ENCODE measurements at places on chromosomes 2 and 18.

GRCh38 chr2:8540552-8541055 is 141.3 kb upstream of the ID2 start:
- H3K4me3 ChIP-seq = no peak overlapping the region
- no peak for DNase-seq
- peaks cover 26% of the 10 kb centered on the region for H3K4me1 ChIP-seq
- H3K27ac ChIP-seq = peak overlapping the region; percentile 79
- H3K27me3 ChIP-seq = no peaks in the 10 kb centered on the region

DNA sequence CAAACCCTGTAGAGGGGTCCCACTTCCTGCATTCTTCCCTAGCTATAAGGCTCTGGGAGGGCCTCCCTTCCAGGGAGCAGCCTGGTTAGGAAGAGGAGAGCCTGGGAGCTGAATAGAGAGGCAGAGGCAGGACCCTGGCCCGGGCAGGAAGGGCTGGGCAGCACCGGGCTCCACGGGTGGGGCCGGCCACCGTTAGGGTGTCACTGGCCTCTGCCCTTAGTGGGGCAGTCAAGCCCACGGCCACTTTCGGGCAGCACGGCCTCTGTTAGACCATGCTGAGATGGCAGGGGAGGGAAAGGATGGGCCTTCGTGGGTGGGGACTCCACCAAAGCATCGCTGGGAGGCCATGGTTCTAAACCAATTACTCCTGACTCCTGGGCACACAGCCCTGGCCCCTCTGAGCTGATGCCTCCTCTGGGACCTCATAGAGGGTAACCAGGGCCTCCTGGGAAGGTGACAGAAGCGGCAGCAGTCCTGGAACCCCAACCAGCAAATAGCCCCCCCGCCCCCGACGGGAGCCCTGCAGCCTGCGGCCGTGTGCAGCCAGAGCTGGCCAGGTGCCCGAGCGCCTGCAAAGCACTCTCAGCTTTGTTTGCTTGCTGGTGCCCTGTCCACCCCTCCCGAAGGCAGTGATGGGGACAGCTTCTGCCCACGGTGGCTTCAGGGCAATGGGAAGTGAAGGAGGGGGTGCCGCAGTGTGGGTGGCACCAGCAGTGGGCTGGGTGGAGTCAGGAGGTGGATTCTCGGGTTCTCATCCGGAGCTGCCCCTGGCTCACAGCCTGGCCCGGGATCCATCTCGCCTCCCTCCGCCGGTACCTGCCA is 16.3 kb upstream of the HPCAL1 start:
- DNase-seq = peak; percentile 47
- no peaks in the 10 kb centered on the region for H3K27me3 ChIP-seq
- peaks cover 7% of the 10 kb centered on the region for H3K4me1 ChIP-seq

- no peaks in the 10 kb centered on the region for H3K4me1 ChIP-seq
- H3K36me3 ChIP-seq = no peaks in the 10 kb centered on the region
- DNase-seq = no peak
- no peak overlapping the region for H3K4me3 ChIP-seq
These were observed 72.0 kb downstream of the POLE4 start for GRCh38 chr2:75030218-75031009.

- no peak for DNase-seq
- no peaks in the 10 kb centered on the region for H3K27me3 ChIP-seq
- H3K4me1 ChIP-seq = peaks cover 3% of the 10 kb centered on the region
- H3K36me3 ChIP-seq = no peaks in the 10 kb centered on the region
- no peak overlapping the region for H3K4me3 ChIP-seq
These were observed 104.9 kb upstream of the APCDD1 start for GRCh38 chr18:10349561-10349960.

GRCh38 chr2:6358985-6359384 is 506.7 kb downstream of the CMPK2 start:
- no peak overlapping the region for H3K4me3 ChIP-seq
- no peak overlapping the region for H3K27ac ChIP-seq

Measured in breast epithelium (tissue), 4 donors.